ENCODE measurements at places on chromosomes 6 and 20.

GRCh38 chr6:130831607-130832006 lies 4.4 kb downstream of the SMLR1 start:
- H3K27me3 ChIP-seq: no peaks in the 10 kb centered on the region
- H3K4me3 ChIP-seq: no peak overlapping the region
- H3K4me1 ChIP-seq: peaks cover 15% of the 10 kb centered on the region
- H3K27ac ChIP-seq: no peak overlapping the region
- no peak for DNase-seq
- peaks cover 5% of the 10 kb centered on the region for H3K36me3 ChIP-seq

GRCh38 chr6:125792680-125793079 lies 1.9 kb downstream of the NCOA7 start:
- no peaks in the 10 kb centered on the region for H3K27me3 ChIP-seq
- no peak for DNase-seq
- H3K27ac ChIP-seq: no peak overlapping the region
- H3K4me1 ChIP-seq: peaks cover 24% of the 10 kb centered on the region
- no peak overlapping the region for H3K4me3 ChIP-seq

GRCh38 chr20:19683188-19683587 lies 74.9 kb upstream of the RIN2 start:
- no peaks in the 10 kb centered on the region for H3K27me3 ChIP-seq
- H3K4me1 ChIP-seq: no peaks in the 10 kb centered on the region
- no peak for DNase-seq
- H3K4me3 ChIP-seq: no peak overlapping the region

DNA sequence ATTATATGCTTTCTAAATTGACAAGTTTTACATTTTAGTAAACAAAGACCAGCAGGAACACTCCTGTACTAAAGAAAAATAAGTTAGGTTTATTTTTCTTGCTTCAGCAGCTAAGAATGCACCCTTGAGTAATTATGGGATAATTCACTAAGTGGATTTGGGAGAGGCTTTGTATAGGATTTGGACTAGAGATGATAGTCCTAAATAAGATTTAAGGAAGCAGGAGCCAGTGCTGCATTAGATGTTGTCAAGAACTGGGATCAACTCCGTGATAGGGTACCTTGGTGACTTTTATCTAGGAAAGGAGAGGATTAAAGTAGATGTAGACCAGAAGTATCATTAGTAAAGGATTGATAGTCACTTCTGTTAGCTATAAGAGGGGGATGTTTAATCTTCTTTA lies 4.1 kb upstream of the C6orf141 start:
- H3K27me3 ChIP-seq: peaks cover 16% of the 10 kb centered on the region
- no peak overlapping the region for H3K27ac ChIP-seq
- no peak overlapping the region for H3K4me3 ChIP-seq
- H3K36me3 ChIP-seq: no peaks in the 10 kb centered on the region

All from progenitor cell of endocrine pancreas (in vitro differentiated cells).